Activated T-helper 17 cell treated with anti-CD3 and anti-CD28 coated beads, Interleukin-2, amount 50 U/mL, for 72 hours (primary cell): ENCODE measurements at places on chromosomes 3 and 15.

DNA sequence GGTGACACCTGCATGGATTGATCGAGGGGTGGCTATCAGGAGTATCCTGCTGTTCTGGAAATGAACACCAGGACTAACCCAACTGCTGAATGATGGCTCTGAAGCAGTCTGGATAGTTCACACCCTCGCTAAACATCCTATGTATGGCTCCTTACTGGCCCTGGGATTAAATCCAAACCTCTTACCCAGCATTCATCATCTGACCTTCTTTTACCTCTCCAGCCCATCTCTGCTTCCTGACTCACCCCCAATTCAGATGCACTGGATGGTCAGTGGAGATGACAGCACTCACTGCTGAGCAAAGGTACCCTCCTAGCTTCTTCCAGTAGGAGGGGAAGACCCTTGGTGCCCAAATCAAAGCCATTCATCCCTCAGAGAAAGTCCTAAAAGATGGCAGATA is 235.2 kb upstream of the TRIM42 start:
- ATAC-seq = no peak

- ATAC-seq = no peak
Measured at GRCh38 chr3:64890006-64890405, 202.2 kb upstream of the ADAMTS9 start.

DNA sequence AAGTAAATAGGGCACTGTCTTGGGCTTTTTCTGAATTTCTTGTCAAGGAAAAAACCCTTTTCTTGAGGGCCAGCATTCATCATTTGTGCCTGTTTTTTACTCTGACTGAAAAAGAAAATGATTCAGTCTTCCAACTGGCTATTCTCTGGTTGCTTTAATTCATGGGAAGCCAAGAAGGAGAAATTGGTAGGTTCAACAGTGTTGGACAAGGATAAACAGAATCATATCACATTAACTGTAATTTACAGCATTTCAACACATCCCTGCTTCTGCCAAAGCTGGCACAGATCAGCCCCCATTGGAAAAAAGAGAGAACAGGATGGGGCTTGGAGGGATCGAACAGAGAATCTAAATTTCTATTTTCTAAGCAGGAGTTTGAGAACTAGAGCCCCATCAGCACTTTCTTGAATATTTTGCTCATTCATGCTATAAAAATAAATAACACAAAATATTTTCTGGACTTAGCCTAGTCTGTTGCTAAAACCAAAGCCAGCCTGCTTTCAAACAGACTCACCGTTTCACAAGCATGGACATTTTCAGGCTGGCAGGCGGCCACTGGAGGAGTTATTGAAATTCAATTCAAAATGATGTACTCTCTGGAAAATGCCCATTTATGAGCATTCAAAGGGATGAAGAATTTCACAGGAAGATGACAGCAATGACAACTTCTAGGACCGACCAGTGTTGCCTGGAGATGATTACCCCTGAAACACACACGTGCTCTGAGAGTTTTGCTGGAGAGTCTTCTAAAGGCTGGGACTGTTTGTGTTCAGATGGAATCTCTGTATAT is 181.2 kb downstream of the WNT5A start:
- ATAC-seq = no peak

- no peak for ATAC-seq
Measured at GRCh38 chr15:53397041-53397616, 362.3 kb downstream of the WDR72 start.

GRCh38 chr3:20091331-20092047 is 51.2 kb downstream of the KAT2B start:
- ATAC-seq = no peak
